ENCODE measurements at places on chromosomes 3 and 15.

DNA sequence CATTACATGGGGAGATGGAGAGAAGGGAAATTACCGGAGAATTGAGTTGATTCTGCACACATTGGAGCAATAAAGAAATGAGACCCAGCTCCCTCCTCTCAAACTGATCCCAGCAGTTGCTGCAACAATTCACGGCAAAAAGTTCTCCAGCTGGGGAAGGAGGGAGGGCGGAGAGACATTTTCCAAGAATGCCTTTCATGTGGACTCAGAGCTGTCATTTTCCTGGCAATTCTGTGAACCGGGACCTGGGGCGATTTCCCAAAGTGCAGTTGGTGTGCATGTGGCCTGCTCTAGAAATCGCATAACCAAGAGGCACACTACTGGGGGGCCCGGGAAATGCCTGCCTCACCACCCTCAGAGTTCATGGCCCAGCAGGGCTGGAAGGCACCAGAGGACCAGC lies 48.7 kb upstream of the IREB2 start:
- DNase-seq, result no peak
- H3K27ac ChIP-seq, result no peak overlapping the region
- H3K27me3 ChIP-seq, result peaks cover 40% of the 10 kb centered on the region
- H3K4me3 ChIP-seq, result no peak overlapping the region
- no peaks in the 10 kb centered on the region for H3K4me1 ChIP-seq

DNA sequence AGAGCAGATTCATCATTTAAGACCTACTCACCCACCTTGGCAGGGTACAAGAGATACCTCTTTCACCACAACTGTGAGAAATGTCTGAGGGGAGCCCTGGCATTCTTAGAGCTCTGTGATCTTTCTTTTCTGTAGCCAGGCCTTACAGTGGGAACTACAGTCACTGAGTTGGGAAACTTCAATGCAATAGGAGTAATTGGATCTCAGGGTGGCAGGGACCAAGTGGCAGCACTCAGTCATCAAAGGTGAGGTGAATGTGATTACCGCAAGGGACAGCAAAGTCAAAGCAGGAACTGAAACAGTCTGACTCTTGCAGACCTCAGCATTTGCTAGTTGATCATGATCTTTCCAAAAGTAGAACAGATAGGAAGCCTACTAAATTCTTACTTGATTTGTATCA lies 7.2 kb upstream of the MCF2L2 start:
- H3K27me3 ChIP-seq, result no peaks in the 10 kb centered on the region
- H3K27ac ChIP-seq, result no peak overlapping the region
- H3K36me3 ChIP-seq, result no peaks in the 10 kb centered on the region

DNA sequence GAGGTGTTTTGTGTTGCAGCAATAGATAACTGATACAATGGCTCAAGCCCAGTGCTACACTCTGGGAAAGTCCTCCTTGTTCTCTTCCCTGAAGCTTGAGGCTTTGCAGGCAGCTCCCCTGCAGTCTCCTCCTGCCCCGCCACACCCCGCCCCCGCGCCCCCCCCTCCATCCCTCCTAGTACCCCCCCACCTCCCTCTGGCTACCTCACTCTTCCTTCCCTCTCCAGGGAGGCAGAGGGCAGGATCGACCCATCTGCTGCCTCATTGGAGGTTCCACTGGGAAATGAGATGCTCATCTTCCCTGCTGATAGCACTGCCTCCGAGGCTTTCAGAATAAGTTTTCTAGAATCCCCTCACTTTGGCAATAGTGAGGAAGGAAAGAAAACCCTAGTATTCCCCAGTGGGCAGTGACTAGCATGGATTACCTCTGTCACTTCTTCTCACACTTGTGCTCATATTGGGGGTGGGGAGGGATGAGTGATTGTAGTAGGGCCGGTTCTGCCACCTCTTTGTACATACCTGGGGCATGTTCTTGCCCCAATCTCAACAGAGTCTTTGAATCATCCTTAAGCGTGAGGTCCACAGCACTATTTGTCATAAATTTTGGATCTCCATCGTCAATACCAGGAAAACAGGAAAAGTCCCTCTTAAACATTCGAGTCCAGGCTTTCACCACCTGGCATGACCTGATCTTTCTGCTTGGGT lies 16.3 kb upstream of the RAB7A start:
- H3K4me1 ChIP-seq, result no peaks in the 10 kb centered on the region
- H3K27ac ChIP-seq, result no peak overlapping the region
- peak; percentile 38 for DNase-seq
- H3K36me3 ChIP-seq, result no peaks in the 10 kb centered on the region

GRCh38 chr15:71581398-71581930 lies 228.9 kb upstream of the NR2E3 start:
- H3K4me1 ChIP-seq, result no peaks in the 10 kb centered on the region
- no peaks in the 10 kb centered on the region for H3K27me3 ChIP-seq
- no peak overlapping the region for H3K4me3 ChIP-seq
- no peaks in the 10 kb centered on the region for H3K36me3 ChIP-seq

GRCh38 chr3:30894521-30895251 lies at the start of gene GADL1:
TSS of gene GADL1 (minus strand) at chr3:30894661. CDS start at chr3:30894614, 47 bp downstream.
- H3K36me3 ChIP-seq, result no peaks in the 10 kb centered on the region
- no peak within 1 kb of the TSS for H3K27ac ChIP-seq
- no peaks in the 10 kb centered on the region for H3K27me3 ChIP-seq
- H3K4me3 ChIP-seq, result no peak within 1 kb of the TSS
- DNase-seq, result no peak

DNA sequence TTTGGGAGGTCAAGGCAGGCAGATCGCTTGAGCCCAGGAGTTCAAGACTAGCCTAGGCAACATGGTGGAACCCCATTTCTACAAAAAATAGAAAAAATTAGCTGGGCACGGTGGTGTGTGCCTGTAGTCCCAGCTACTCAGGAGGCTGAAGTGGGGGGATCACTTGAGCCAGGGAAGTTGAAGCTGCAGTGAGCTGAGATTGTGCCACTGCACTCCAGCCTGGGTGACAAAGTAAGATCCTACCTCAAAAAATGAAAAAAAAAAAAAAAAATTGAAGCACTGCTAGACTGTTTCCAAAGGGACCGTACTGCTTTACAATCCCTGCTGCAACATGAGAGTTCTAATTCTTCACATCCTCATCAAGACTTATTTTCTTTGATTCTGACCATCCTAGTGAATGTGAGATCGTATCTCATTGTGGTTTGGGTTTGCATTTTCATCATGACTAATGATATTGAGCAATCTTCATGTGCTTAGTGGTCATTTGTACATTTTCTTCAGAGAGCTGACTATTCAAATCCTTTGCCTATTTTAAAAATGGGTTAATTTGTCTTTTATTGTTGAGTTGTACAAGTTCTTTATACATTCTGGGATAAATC lies 10.8 kb downstream of the CMTM8 start:
- no peaks in the 10 kb centered on the region for H3K4me1 ChIP-seq
- H3K36me3 ChIP-seq, result no peaks in the 10 kb centered on the region
- peaks cover 3% of the 10 kb centered on the region for H3K27me3 ChIP-seq
- no peak for DNase-seq
- H3K4me3 ChIP-seq, result no peak overlapping the region

DNA sequence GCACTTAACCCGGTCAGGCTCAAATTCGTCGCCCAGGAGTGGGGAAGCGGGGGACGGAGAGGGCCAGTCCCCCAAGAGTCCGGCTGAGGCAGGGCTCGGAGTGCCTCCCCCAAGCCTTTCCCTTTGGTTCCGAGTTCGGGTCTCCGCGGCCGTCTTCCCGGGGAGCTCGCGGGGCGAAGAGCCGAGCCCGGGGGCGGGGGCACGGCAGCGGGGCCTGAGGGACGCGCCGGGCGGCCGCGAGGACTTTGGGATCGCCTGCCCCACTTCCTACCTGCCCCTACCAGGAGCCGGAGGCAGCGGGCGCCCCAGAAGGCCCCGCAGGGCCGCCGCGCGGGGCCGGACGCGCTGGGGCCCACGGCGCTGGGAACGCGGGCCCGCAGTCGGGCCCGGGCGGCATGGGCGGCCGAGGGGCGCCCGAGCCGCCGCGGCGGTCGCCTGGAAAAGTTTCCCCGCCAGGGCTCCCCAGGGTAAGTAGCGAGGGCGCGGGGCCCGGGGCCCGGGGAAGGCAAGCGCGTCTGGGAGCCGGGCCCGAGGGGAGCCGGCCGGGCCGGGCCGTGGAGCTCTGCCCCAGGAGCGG lies 2.8 kb downstream of the FURIN start:
- H3K4me1 ChIP-seq, result peaks cover 60% of the 10 kb centered on the region
- H3K27ac ChIP-seq, result peak overlapping the region; percentile 96
- peak; percentile 68 for DNase-seq
- H3K27me3 ChIP-seq, result no peaks in the 10 kb centered on the region

DNA sequence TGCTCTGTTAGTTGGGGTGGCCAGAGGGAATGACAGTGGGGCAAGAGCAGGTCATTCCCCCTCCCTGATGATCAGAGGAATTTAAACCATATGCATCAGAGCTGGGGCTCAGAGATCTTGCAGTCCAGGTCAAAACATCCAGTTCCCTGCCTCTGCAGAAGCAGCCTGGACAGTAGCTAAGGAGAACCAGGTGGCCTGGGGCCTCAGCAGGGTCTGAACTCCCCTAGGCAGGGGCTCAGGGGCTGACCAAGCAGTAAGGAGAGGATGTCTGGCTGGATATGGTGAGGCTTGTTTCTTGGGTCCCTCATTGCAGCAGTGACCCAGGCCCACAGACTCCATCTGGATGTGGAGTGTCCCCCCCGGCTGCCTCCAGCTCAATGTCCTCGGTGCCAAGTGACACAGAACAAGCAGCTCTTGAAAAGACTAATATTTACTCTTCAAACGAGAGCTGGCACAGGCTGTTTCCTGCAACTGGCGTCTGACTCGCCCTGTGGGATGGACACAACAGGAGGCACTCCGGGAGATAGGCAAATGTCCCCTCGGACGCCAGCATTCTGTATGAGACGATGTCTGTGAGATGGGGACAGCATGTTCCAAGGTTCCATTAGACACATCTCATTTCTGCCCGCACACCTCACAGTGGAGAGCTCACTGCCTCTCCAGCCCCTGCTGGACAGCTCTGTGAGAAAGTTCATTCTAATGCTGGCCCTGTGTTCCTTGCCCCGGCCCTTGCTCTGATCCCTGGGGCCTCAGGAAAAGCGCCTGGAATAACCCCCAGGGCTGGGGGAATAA lies 37.1 kb downstream of the SEC22C start:
- no peak for DNase-seq
- no peaks in the 10 kb centered on the region for H3K4me1 ChIP-seq
- no peaks in the 10 kb centered on the region for H3K27me3 ChIP-seq
- H3K27ac ChIP-seq, result no peak overlapping the region
- peaks cover 15% of the 10 kb centered on the region for H3K36me3 ChIP-seq

DNA sequence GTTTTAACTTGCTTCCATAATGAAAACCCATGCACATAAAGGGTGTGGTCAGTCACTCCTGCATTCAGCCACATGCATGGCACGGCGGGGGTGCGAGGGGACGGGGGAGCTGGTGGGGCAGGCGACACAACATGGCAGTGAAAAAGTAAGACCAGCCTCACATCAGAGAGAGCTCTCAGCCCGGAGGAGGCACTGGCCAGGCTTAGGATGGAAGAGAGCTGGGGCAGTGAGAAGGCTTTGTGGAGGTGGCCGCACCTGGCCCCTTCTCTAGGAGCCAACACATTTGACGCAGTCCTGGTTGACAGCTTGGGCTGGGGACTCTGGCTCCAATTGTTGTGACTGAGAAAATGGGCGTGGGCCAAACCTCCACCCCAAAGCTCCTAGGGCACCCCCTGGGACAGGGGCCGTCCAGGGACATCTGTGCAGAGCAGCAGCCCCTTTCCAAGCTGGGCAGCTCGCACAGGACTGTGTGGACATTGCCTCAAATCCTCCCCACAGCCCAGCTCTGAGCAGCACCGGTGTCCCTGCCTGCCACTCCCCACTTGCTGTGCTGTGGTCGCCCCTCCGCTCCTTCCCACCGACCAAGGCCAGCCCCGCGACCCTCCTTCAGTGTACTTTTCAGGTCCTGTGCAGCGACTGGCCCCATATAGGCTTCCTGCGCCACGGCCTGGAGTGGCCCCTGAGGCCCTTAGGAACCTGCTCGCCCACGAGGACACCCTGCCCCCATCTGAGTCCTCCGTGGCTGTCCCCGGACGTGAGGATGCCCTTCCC lies 126.0 kb upstream of the IQSEC1 start:
- peaks cover 61% of the 10 kb centered on the region for H3K27me3 ChIP-seq
- DNase-seq, result no peak
- H3K4me3 ChIP-seq, result no peak overlapping the region
- H3K27ac ChIP-seq, result no peak overlapping the region
- H3K36me3 ChIP-seq, result no peaks in the 10 kb centered on the region

DNA sequence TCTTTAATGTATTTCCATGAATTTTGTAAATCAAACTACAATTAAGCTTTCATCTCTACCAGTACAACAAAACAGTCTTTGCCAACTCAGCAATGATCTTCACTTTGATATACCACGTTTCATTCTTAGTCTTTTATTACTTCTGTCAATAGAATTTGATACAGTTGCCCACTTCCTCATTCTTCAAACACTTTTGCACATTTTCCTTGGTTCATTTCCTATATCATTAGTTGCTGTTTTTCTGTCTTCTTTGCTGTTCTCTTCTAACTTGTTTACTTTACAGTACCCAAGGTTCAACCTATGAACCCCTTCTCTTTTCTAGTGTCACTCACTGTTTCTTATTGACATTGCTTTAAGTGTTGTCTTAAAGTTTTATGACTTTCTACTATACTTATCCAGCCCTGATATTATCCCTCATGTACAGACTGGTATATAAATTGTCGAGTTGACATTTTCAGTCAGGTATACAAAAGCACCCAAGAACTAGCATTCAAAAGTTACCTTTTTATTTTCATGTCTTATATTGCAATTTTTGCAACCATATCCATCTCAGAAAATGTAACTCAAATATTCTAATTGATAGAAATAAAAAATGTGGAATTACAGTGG lies 903.1 kb downstream of the NSUN3 start:
- H3K4me3 ChIP-seq, result no peak overlapping the region
- no peak overlapping the region for H3K27ac ChIP-seq
- H3K36me3 ChIP-seq, result no peaks in the 10 kb centered on the region
- DNase-seq, result no peak
- no peaks in the 10 kb centered on the region for H3K27me3 ChIP-seq

Data from K562 (cell line).